Osteoblast (primary cell): ENCODE measurements at places on chromosomes 1 and 21.

DNA sequence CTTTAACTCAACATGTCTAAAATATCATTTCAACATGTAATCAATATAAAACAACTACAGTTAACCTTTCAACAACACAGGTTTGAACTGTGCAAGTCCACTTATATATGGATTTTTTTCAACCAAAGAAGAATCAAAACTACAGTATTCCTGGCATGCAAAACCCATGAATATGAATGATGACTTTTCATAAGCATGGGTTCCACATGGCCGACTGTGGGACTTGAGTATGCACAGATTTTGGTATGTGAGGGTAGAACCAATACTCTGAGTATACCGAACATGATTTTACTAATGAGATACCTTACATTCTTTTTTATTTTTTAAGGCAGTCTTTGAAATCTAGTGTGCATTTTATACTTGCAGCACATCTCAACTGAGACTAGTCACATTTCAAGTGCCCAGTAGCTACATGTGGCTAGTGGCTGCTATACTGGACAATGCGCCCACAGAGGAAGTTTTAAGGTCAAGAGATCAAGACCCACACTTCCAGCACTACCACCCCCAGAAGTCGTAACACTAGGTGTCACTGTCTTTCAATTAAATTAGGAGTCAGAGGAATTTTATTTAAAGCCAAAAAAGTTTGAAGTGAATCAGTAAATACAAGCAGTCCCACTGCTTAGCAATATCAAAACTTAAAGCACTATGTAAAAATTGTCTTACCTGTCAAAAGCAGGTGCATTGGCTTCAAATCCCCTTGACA, 40.0 kb downstream of the SYNJ1 start:
- DNase-seq, result no peak
- no peak overlapping the region for H3K27ac ChIP-seq
- no peaks in the 10 kb centered on the region for H3K27me3 ChIP-seq
- H3K36me3 ChIP-seq, result peaks cover 20% of the 10 kb centered on the region
- no peak overlapping the region for H3K4me3 ChIP-seq

GRCh38 chr21:27077501-27077900, 110.6 kb upstream of the ADAMTS5 start:
- no peak overlapping the region for H3K27ac ChIP-seq
- H3K27me3 ChIP-seq, result no peaks in the 10 kb centered on the region
- no peak for DNase-seq
- peaks cover 2% of the 10 kb centered on the region for H3K4me1 ChIP-seq
- H3K4me3 ChIP-seq, result peak overlapping the region; percentile 10

DNA sequence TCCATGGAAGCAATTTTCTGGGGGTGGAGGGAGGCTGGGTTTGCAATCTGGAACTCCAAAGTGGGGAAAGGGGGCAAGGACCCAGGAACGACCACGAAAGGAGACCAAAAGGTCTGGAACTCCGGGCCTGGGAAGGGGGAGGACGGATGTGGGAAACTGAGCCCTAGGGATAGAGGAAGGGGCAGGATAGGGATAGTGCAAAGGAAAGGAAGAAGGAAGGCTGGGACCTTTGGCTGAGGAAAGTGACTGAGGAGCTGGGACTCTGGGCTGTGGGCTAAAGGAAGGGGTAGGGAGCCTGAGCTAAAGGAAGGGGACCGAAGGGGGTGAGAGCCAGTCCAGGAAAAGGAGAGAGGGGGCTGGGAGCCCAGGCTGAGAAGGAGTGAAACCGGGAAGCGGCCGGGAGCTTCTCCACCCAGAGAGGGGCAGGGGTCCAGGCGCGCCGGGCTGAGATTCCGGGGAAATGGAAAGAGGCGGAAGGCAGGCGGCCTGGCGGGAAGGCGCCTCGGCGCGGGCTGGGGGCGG, 395 bp downstream of the SLC9A1 start:
- no peaks in the 10 kb centered on the region for H3K27me3 ChIP-seq
- no peaks in the 10 kb centered on the region for H3K36me3 ChIP-seq
- H3K4me3 ChIP-seq, result peak overlapping the region; percentile 89
- H3K4me1 ChIP-seq, result peaks cover 34% of the 10 kb centered on the region

- H3K36me3 ChIP-seq, result no peaks in the 10 kb centered on the region
- H3K27me3 ChIP-seq, result no peaks in the 10 kb centered on the region
- no peak overlapping the region for H3K4me3 ChIP-seq
- no peak overlapping the region for H3K27ac ChIP-seq
- no peak for DNase-seq
These were observed 9.2 kb downstream of the POU2F1 start for GRCh38 chr1:167229719-167230385.

DNA sequence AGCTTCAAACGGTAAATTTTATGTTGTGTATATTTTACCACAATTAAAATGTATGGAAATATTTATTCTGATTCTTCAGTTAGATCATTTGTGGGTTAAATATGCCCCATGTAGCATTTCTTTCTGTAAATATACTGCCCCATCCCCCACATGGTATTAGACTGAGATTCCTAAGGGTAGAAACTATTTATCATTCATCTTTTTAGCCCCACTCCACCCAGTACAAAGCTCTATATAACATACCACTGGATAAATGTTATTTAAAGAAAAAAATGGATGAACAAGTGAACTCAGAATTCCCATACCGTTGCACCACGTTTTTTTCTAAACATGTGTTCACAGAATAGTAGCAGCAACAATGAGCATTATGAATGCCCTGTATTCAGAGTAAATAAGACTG, 234.0 kb upstream of the IRF2BP2 start:
- H3K27me3 ChIP-seq, result no peaks in the 10 kb centered on the region
- peak overlapping the region; percentile 91 for H3K27ac ChIP-seq
- H3K4me3 ChIP-seq, result no peak overlapping the region
- no peaks in the 10 kb centered on the region for H3K36me3 ChIP-seq

DNA sequence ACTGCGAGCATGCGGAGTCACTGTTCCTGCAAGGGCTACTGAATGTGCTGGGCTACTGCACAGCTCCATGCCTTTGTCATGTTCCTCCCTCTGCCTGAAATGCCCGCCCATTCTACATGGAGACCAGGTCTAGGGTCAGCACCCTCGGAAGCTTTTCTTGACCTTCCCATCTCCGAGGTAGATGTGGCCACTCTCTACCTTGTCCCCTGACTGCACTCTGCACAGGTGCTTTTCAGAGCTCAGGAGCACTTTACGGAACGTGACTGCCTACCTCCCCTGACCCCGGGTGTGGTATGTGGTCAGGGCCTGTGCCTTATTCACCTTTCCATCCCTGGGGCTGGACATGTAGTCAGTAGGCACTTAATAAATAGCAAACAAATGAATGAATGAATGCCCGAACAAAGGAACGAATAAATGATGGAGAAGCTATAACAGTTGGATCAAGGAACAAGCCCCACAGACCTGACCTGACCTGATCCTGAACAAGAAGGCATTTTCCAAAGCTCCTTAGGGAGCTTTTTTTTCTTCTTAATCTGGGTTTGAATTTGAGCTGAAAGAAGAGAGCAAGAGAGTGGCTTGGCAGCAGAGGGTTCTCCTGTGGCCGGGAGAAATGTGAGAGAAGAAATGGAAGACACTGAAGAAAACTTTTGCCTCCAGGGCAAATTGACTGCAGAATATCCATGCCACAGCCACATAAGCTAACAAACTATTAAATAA, 7.9 kb downstream of the RD3 start:
- DNase-seq, result no peak
- peaks cover 32% of the 10 kb centered on the region for H3K27me3 ChIP-seq
- no peaks in the 10 kb centered on the region for H3K4me1 ChIP-seq
- no peak overlapping the region for H3K4me3 ChIP-seq
- H3K27ac ChIP-seq, result no peak overlapping the region

GRCh38 chr1:29514361-29515169, 278.2 kb downstream of the PTPRU start:
- no peaks in the 10 kb centered on the region for H3K27me3 ChIP-seq
- H3K4me1 ChIP-seq, result no peaks in the 10 kb centered on the region
